ENCODE measurements at places on chromosomes 11 and 22.

DNA sequence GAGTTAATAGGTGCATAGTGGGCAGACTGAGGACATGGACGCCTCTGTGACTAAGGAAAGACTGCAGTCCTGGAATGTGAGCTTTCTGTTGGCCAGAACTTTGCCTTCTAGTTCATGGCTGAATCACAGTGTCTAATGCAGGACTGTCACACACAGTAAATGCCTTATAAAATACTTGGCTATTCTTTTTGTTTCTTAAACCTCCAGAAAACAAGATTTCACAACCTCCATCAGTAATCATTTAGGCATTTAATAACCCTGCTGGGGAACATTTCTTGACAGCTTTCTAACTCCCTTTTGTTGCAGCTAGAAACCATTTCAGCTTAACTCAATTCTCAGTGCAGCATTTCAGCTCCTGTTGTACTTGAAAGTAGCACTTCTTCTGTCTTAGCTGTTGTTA, 335.8 kb upstream of the DDI1 start:
- H3K4me3 ChIP-seq = no peak overlapping the region
- no peak for DNase-seq
- no peaks in the 10 kb centered on the region for H3K36me3 ChIP-seq
- H3K27ac ChIP-seq = no peak overlapping the region

- H3K36me3 ChIP-seq = 0 out of 2 replicates have a peak, but pooled peaks cover 6% of the 10 kb centered on the region
- DNase-seq = no peak
- H3K4me1 ChIP-seq = peaks cover 22% of the 10 kb centered on the region
- no peaks in the 10 kb centered on the region for H3K27me3 ChIP-seq
- H3K4me3 ChIP-seq = no peak overlapping the region
Measured at GRCh38 chr11:86509588-86509974, 134.9 kb downstream of the CCDC81 start.

GRCh38 chr11:6297831-6298230, 22.5 kb downstream of the CAVIN3 start:
- DNase-seq = no peak
- no peak overlapping the region for H3K4me3 ChIP-seq
- H3K4me1 ChIP-seq = peaks cover 37% of the 10 kb centered on the region
- no peaks in the 10 kb centered on the region for H3K36me3 ChIP-seq

- no peaks in the 10 kb centered on the region for H3K36me3 ChIP-seq
- no peaks in the 10 kb centered on the region for H3K27me3 ChIP-seq
- peaks cover 10% of the 10 kb centered on the region for H3K4me1 ChIP-seq
Measured at GRCh38 chr11:47248664-47249377, at the start of gene ACP2. ACP2 (minus strand) TSS chr11:47248814; CDS start chr11:47248789, 25 bp downstream.

- H3K4me1 ChIP-seq = no peaks in the 10 kb centered on the region
- H3K27ac ChIP-seq = no peak overlapping the region
- H3K27me3 ChIP-seq = peaks cover 56% of the 10 kb centered on the region
- H3K4me3 ChIP-seq = peak overlapping the region; percentile 77
- no peaks in the 10 kb centered on the region for H3K36me3 ChIP-seq
Measured at GRCh38 chr22:23565915-23566704, 14.0 kb downstream of the IGLL1 start.

GRCh38 chr11:60169264-60169915, 13.5 kb downstream of the MS4A6A start:
- peaks cover 5% of the 10 kb centered on the region for H3K36me3 ChIP-seq
- H3K4me3 ChIP-seq = no peak overlapping the region
- H3K27ac ChIP-seq = no peak overlapping the region
- DNase-seq = peak; percentile 68

- H3K27ac ChIP-seq = no peak overlapping the region
- no peaks in the 10 kb centered on the region for H3K36me3 ChIP-seq
- no peaks in the 10 kb centered on the region for H3K4me1 ChIP-seq
- no peaks in the 10 kb centered on the region for H3K27me3 ChIP-seq
- H3K4me3 ChIP-seq = no peak overlapping the region
Measured at GRCh38 chr11:10594407-10594806, 25.9 kb upstream of the LYVE1 start.

GRCh38 chr11:131486100-131486499, 115.7 kb downstream of the NTM start:
- DNase-seq = no peak
- no peaks in the 10 kb centered on the region for H3K36me3 ChIP-seq
- H3K27me3 ChIP-seq = no peaks in the 10 kb centered on the region
- peaks cover 6% of the 10 kb centered on the region for H3K4me1 ChIP-seq
- H3K27ac ChIP-seq = no peak overlapping the region

- peaks cover 7% of the 10 kb centered on the region for H3K36me3 ChIP-seq
- H3K27me3 ChIP-seq = peaks cover 9% of the 10 kb centered on the region
- peaks cover 8% of the 10 kb centered on the region for H3K4me1 ChIP-seq
- no peak overlapping the region for H3K4me3 ChIP-seq
Measured at GRCh38 chr22:50206599-50206998, 5.8 kb downstream of the SELENOO start.

DNA sequence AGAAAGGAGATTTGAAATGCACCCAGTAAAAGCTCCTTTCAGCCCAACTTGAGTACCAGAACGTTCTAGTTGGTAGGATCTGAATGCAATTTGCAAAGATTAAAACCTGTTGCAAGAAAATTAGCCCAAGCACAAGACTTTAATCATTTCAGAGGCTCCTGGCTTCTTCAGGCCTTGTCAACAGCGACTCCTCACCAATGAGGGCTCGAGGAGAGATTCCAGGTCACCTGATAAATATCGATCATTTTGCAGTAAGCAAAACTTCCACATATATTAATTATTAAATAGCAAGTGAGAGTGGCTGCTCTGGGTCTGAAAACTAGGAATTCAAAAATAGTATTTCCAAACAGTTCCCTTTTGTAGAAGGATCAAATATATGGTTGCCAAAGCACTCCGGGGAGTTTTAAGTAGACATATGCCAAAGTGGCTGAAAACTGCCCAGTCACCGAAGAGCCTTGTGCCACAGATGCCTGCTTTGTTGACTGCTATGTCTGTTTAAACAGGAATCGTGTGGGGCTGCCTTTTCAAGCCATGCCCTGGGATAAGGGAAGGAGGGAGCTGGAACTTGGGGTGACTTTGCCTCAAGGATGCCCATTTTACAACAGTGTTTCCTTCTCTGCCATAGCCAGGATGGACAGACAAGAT, 64.0 kb downstream of the CSNK2A3 start:
- no peaks in the 10 kb centered on the region for H3K27me3 ChIP-seq
- H3K4me1 ChIP-seq = no peaks in the 10 kb centered on the region
- H3K36me3 ChIP-seq = no peaks in the 10 kb centered on the region
- H3K27ac ChIP-seq = no peak overlapping the region
- H3K4me3 ChIP-seq = no peak overlapping the region
- DNase-seq = no peak

GRCh38 chr11:110069158-110069737, 23.9 kb upstream of the ZC3H12C start:
- no peaks in the 10 kb centered on the region for H3K27me3 ChIP-seq
- no peaks in the 10 kb centered on the region for H3K4me1 ChIP-seq
- no peak for DNase-seq

DNA sequence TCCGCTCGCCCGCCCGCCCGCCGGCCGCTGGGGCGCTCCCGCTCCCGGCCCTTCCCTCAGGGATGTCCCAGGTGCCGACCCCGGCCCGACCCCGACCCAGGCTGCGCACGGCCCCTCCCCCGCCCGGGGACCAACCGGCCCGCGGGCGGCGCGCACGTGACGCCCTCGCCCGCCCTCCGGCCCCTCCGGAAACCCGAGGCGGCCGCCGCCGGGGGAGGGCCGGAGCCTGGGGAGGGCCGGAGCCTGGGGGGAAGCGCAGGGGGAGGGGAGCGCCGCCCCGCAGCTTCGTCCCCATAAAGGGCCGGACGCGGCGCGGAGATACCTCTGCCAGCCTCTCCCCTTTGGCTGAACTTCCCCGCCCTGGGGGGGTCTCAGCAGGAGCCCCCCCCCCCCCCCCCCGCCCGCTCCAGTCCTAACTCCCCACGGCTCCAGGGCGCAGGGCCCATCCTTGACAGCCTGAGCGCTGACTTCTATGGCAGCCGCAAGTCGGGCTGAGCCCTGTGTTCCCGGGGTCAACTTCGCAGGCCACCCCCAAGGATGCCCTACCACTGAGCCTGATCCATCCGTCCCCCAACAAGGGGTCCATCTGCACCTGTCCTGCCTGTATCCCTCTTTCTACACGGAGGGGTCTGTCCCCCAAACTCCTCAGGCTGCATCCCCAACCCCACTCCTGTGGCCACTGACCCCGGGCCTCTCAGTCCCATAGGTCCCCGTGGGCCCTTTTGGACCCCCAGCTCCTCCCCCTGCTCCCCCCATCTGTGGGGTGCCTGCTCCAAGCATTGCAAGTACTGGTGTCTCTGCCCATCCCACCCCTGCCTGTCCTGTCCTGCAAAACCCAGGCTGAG, at the start of gene MAPK12:
Gene MAPK12 (minus strand): TSS at position 69 of the 845 bp plus-strand sequence. CDS start 174 bp downstream, outside the sequence.
- H3K4me1 ChIP-seq = peaks cover 7% of the 10 kb centered on the region
- peak; percentile 79 for DNase-seq

DNA sequence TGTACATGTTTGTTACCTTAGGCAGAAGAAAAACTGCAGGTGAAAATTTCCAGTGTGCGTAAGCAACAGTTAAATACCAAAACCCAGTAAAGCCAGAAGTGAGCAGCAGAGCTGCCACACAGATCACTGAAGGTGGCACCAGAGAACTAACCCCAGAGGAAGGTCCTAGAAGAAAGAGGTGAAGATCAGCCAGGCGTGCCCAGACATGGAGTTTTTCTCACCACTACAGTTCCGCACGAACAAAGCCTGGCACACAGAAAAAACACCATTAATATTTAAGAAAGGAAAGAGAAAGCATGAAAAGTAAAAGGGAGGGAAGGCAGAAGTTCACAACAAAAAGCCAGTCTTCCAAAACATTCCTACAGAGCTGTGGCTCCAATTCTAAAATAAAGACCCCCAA, 60.7 kb downstream of the STK33 start:
- no peaks in the 10 kb centered on the region for H3K27me3 ChIP-seq
- no peaks in the 10 kb centered on the region for H3K36me3 ChIP-seq
- H3K4me3 ChIP-seq = no peak overlapping the region
- peaks cover 1% of the 10 kb centered on the region for H3K4me1 ChIP-seq
- no peak for DNase-seq

DNA sequence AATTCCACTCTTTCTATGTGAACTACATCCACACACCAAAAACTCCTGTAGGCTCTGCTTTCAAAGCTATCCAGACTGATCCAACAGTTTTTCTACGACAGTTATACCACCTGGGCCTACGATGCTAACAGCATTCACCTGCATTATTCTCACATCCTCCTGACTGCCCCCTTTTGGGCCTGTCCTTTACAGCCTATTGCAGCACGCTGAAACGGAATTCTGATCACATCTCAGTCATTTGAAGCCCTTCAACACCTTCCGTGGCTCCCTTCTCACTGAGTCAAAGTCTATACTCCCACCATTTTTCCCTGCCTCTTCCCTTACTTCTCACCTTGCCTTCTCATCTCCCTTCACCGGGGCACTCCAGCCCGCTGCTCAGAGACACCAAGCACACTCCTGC, 791.3 kb upstream of the KIRREL3 start:
- no peak overlapping the region for H3K4me3 ChIP-seq
- no peak overlapping the region for H3K27ac ChIP-seq
- H3K4me1 ChIP-seq = peaks cover 10% of the 10 kb centered on the region
- no peaks in the 10 kb centered on the region for H3K27me3 ChIP-seq
- no peaks in the 10 kb centered on the region for H3K36me3 ChIP-seq
- DNase-seq = peak; percentile 56

GRCh38 chr11:82732734-82733443, 775 bp downstream of the FAM181B start:
- DNase-seq = peak; percentile 60
- H3K4me3 ChIP-seq = peak overlapping the region; percentile 70
- peaks cover 30% of the 10 kb centered on the region for H3K4me1 ChIP-seq
- H3K27ac ChIP-seq = no peak overlapping the region

DNA sequence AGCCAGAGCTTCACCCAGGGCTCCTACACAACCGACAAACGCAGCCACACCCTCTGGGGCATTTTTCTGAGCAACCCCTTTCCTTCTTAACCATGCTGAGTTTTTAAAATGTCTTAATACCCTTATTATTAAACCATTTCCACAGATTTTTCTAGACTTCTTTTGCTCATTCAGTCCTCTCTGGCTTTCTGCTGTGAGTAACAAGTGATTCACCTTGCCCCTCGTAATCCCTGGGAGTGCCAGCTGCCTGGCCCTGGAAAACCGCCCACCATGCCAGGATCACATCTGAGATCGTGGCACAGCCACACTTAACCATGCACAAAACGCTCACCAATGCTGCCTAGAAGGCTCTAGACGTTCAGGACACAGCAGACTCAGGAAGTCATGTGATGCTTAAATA, 25.4 kb downstream of the YPEL1 start:
- H3K4me3 ChIP-seq = no peak overlapping the region
- no peak overlapping the region for H3K27ac ChIP-seq
- no peak for DNase-seq
- H3K27me3 ChIP-seq = no peaks in the 10 kb centered on the region

GRCh38 chr11:101429703-101430540, 153.9 kb downstream of the TRPC6 start:
- no peaks in the 10 kb centered on the region for H3K36me3 ChIP-seq
- H3K27ac ChIP-seq = no peak overlapping the region
- H3K27me3 ChIP-seq = no peaks in the 10 kb centered on the region
- no peak overlapping the region for H3K4me3 ChIP-seq

GRCh38 chr22:23246982-23247766, 66.9 kb downstream of the BCR start:
- H3K4me3 ChIP-seq = no peak overlapping the region
- DNase-seq = no peak
- no peak overlapping the region for H3K27ac ChIP-seq
- no peaks in the 10 kb centered on the region for H3K27me3 ChIP-seq
- H3K4me1 ChIP-seq = peaks cover 77% of the 10 kb centered on the region
- no peaks in the 10 kb centered on the region for H3K36me3 ChIP-seq
